ENCODE measurements at places on chromosomes 3 and 15.

DNA sequence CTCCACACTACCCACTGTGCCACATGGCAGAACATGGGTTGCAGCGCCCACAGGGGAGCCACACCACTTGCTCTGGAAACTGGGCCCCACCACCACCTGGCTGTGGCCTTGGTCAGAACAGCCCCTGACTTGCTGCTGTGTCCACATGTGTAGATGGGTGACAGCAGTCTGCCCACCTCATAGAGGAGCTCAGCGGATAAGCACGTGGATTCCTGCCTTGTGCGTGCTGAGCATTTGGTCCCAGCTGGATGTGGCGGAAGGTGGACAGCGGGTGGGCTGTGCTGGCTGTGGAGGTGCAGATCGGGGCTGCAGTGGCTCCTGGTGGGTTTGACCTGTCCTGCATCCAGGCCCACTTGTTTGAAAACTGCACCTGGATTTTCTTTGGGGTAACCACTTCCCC, 6.0 kb upstream of the PLXNA1 start:
- DNase-seq, result no peak

GRCh38 chr15:39589193-39589814, 8.4 kb downstream of the THBS1 start:
- no peak for DNase-seq

GRCh38 chr15:80183306-80183705, 30.5 kb downstream of the FAH start:
- DNase-seq, result no peak

GRCh38 chr3:13552857-13553652, 4.1 kb downstream of the FBLN2 start:
- no peak for DNase-seq

DNA sequence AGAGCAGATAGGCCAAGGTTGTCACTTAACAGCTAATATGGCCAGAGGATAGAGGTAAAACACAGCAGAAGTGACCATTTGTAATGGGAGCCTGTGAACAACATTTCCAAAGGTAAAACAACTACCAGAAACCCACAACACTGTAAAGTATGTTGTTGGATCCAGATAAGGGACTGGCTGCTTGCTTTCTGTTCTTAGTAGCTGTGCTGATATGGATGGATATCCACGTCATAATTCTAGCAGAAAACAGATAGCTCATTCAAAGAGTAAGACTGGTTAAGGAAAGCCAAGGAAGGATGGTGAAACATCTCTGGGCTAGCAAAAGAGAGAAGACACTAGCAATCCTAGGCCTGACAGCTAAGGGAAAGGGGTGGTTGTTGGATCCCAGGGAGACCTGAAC, 36.9 kb upstream of the SPRED1 start:
- no peak for DNase-seq

- no peak for DNase-seq
These were observed 43.1 kb downstream of the PDE8A start for GRCh38 chr15:85024509-85025336.

GRCh38 chr15:97817276-97817890, 143.1 kb upstream of the ARRDC4 start:
- no peak for DNase-seq

GRCh38 chr15:72342385-72342784, 22.4 kb upstream of the CELF6 start:
- DNase-seq, result peak; percentile 4

- no peak for DNase-seq
These were observed 44.2 kb upstream of the PLXNA1 start for GRCh38 chr3:126938520-126939337.

- DNase-seq, result no peak
These were observed 20.0 kb downstream of the ATRIP start for GRCh38 chr3:48466386-48467109.

DNA sequence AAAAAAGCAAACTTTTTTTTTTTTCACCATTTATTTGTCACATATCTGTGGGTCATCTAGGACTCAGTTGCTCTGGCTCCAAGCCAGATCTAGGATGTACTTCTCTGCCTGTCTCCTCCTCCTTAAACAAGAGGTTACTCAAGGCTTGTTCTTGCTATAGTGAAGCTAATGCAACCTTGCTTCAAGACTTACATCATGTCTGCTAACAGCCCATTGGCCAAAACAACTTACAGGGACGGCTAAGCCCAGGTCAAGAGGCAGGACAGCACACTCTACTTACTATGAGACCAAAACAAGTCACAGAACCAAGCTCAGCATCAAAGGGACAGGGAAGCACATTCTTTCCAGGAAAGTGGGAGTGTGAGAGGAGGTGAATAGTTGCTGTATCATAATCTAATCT, 123.8 kb upstream of the BNIP2 start:
- DNase-seq, result no peak

DNA sequence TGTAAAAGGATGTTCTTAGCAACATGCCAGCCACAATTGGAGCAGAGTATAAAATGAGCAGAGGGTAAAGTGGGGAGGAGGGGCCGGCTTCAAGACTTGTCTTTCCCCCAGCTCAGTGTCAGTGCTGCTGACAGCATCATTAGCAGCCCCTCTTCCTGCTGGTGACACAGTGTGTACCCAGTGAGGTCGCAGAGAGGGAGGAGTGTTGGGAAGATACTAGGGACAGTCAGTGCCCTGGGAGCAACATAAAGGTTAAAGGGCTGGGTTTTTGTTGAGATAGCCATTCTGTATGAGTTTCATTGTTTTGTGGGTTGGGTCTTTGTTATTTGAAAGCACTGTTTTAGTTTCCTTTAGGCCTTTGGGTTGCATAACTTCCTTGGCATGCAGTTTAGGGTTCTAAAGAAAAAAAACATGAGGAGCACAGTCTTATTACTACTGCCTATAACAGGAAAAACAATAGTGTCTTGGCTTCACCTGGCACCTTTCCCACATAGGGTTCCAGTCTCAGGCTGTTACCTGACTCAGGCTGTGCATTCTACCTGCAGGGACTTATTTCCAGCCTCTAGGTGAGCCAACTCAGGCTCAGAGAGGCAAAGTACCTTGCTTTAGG, 94.1 kb upstream of the SKOR1 start:
- DNase-seq, result no peak

GRCh38 chr3:2921903-2922302, 188.3 kb downstream of the IL5RA start:
- DNase-seq, result no peak

DNA sequence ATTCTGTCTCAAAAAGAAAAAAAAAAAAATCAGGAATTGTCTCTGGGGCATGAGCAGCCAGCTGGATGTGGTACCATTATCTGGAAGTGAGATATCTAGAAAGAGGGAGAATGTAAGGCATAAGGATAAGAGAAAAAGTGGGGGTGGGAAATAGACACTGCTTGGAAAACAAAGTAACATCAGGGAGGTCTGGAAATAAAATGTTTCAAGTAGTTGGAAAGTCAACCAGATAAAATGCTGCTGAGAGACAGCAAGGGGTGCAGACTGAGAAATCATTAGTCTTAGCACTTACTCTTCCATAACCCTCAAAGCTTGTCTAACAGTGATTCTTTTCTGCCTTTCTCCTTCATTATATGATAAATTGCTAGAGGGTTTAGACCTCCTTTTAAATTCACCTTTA, 159.7 kb upstream of the TBL1XR1 start:
- no peak for DNase-seq

DNA sequence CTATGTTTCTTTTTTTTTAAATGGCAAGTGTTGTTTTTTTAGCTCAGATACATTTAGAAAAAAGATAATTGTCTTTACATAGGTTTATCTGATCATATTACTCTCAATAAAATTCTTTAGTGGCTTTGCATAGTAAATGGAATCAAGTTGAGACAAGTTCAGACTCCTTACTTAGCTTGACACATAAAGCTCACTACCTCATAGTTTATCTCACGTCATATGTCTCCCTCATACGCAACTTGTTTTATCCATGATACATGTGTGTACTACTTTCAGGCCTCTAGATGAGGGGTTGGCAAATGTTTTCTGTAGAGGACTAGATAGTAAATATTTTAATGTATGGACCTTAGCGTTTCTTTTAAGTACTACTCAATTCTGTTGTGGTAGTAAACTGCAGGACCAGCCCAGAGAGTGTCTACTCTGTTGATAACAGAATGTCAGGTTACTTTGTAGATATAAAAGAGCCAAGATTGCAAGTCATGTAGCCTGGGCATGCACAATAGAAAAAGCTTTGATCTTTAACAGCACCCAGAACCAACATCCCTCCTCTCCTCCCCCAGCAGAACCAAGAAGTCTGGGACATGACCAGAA, 28.2 kb upstream of the MGA start:
- DNase-seq, result no peak

- DNase-seq, result no peak
These were observed 8.7 kb upstream of the PLCL2 start for GRCh38 chr3:16875876-16876550.

DNA sequence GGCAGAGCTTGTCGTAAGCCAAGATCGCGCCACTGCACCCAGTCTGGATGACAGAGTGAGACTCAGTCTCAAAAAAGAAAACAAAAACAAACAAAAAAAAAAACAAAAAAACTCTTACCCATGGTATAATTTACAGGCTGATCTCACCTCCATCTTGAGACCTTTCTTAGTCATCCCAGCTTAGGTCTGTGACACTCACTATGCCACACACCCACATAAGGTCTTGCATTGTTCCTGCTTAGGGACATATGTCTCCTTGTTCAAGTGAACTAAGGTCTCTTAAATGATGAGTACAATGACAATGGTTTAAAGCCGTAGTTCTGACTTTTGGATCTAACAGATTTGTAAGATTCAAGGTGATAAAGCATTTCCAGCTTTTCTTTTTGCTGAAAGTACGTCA, 360.2 kb upstream of the ARHGEF26 start:
- no peak for DNase-seq

DNA sequence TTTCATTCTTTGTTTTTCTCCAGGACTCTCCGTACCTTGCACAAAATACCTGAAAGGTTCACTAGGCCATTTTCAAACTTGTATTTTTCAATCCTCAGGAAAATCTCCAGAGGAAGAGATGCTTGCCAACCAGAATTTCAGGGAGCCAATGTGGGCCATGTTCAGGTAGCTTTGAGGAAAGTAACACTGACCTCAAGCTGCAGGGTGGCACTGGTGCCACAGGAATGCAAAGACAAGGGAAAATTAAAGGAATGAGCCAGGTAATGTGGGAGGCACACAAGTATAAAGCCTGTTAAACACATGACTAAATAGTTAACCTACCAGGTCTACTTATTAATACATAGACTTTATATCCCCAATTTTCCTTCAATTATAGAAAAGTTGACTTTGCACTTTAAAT, 51.9 kb upstream of the GAP43 start:
- DNase-seq, result no peak

GRCh38 chr15:39598186-39598850, 17.4 kb downstream of the THBS1 start:
- DNase-seq, result no peak

- no peak for DNase-seq
These were observed 413.0 kb downstream of the RBMS3 start for GRCh38 chr3:29693863-29694262.

DNA sequence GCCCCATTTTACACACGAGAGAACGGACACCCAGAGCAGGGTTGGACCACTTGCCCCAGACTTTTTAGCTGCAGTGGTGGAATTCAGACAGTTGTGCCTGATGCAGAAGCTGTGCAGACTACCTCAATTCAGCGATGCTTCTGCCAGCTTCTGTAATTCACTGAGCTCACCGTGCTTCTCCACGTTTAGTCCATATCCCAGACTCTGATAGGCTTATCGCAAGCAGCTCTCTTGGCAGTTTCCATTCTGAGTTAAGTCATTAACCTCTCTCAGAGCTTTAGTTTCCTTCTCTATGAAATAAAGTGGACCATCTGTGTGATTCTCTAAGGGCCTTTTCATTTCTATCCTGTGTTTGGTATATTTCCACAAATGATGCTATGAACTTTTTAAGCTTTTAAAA, 37.1 kb downstream of the ABHD17C start:
- DNase-seq, result no peak

DNA sequence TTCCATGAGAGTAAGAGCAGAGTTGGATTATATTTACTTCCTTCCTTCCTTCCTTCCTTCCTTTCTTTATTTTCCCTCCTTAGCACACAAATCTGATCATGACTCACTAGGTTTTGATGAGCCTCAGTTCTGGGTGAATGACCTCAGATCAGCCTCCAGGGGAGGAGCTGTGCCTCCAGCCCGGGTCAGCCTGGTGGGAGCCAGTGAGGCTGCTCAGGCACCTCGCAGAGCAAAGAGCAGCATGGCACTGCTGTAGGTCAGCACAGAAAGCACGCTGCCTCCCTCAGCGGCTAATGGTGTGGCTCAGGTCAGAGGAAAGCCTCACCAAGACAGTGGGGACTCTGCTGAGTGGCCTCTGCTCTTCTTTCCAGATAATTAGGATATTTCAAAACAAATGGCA, 108.5 kb downstream of the SYNPR start:
- DNase-seq, result no peak

DNA sequence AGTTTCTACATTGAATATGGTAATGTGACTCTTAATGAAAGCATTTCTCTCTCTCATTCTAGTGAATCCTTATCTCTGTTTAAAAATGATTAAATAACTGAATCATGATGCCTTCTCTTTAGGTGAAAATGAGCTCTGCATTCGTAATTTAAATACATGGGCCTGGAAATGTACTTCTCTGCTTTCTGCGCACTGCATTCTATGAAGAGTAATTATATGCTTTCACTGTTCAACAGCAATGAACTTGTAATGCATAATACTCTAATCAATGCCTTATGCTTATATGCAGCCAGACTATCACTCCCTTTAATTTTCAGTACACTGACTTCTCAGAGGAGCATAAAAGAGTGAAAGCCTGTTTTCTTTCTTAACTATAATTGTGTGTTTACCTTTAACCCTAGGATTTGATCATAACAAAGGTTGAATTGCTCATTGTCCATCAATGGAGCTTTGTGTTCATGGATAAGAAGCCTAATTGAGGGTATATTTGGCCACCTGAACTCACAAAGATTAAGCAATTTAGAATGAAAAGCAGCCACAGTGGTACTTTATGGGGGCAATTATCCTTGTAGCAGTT, 330.8 kb upstream of the PDZRN3 start:
- DNase-seq, result no peak

DNA sequence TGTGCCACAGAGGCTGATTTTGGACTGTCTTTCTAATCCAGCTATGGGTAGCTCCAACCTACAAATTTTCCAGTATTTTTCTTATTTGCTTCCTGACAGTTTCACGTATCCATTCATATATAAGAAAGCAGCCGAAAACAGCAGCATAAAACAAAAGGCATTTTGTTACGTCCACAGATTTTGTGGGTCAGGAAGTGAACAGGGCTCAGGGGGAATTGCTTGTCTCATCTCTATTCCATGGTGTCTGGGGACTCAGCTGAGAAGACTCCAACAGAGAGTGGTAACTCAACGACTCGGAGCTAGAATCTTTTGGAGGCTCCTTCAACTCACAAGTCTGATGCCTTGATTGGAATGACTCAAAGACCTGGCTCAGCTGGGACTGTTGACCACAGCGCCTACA, 11.7 kb upstream of the SAMMSON start:
- no peak for DNase-seq

GRCh38 chr3:123720638-123721037, 135.8 kb upstream of the HACD2 start:
- no peak for DNase-seq

- no peak for DNase-seq
These were observed 152.5 kb downstream of the FOXP1 start for GRCh38 chr3:71430941-71431552.

GRCh38 chr15:99755692-99756409, 22.6 kb upstream of the LYSMD4 start:
- DNase-seq, result no peak

GRCh38 chr3:65230261-65231139, 542.7 kb upstream of the ADAMTS9 start:
- DNase-seq, result no peak

- DNase-seq, result no peak
These were observed 138.4 kb upstream of the NAALADL2 start for GRCh38 chr3:174720717-174721116.

GRCh38 chr3:72179107-72179464, 394.1 kb upstream of the PROK2 start:
- no peak for DNase-seq

- no peak for DNase-seq
These were observed 86.8 kb upstream of the CMSS1 start for GRCh38 chr3:99730870-99731269.

All from stimulated activated CD4-positive, alpha-beta T cell treated with anti-CD3 and anti-CD28 coated beads, Interleukin-2, amount 100 ng/mL, for 48 hours (primary cell).